ENCODE measurements at places on chromosomes 16 and 17. TPM values are rescaled to one million over a fixed set of nuclear protein-coding genes. Genes with fewer than 3 reads are reported as not detected.

KRTAP4-9 gene
- total RNA-seq: not detected

DNA sequence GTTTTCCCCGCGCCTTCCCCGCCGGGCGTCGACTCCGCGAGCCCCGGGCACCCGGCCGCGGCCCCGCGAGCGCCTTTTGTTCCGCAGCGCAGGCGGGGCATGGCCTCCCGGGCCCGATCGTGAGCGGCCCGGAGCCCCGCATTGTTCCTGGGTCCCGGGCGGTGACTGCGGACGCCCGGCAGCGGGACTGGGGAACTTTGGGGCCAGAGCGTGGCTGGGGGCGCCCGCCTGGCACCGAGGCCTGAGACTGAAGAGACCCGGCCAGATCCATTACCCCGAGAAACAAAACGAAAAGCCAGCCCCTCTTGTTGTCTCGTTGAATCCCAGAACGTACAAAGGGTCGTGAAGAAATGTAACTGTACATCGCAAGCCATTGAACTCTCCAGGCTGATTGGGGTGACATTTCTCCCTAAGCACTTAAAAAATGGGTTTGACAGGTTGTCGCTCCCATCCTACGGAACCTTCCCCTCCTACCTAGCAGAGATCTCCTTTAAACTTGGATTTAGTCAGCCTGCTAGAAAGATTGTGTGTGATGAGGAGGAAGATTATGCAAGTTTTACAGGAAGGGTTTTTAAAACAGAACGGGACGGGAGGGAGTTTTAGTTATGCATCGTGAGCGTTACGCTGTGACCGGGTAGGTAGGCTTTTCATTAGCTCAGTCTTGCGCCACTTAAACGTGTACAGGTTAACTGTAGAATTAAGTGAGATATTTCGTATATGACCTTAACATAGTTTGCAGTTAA, 825 bp downstream of the METTL9 start:
- DNase-seq: peak; percentile 33
- no peaks in the 10 kb centered on the region for H3K36me3 ChIP-seq
- peak overlapping the region; percentile 94 for H3K4me3 ChIP-seq
- H3K27ac ChIP-seq: no peak overlapping the region
- H3K27me3 ChIP-seq: no peaks in the 10 kb centered on the region

GRCh38 chr16:49356728-49357488, 16.7 kb upstream of the C16orf78 start:
- no peaks in the 10 kb centered on the region for H3K36me3 ChIP-seq
- no peaks in the 10 kb centered on the region for H3K4me1 ChIP-seq
- no peak overlapping the region for H3K4me3 ChIP-seq
- no peaks in the 10 kb centered on the region for H3K27me3 ChIP-seq
- no peak overlapping the region for H3K27ac ChIP-seq
- DNase-seq: no peak

MYH3 gene
- total RNA-seq: 1.9 TPM

DNA sequence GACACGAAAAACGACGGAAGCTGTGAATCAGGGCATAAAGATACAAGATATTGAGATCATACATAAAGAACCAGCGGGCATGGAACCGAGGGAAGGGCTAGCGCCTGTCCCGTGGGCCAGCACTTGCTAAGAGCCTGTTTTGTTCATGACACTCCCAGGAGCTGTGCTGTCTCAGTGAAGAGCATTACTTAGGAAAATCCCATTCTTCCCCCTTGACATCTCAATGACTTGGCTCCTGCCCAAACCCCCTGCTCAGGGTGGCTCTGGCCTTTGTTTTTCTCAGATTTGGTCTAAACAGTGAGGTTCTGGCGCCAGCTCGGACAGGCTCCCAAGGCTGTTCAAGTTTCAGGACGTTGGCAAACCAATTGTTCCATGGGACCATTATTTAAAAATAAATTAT, 79.1 kb upstream of the SEC14L1 start:
- H3K4me3 ChIP-seq: no peak overlapping the region
- no peak for DNase-seq
- peaks cover 3% of the 10 kb centered on the region for H3K4me1 ChIP-seq
- no peak overlapping the region for H3K27ac ChIP-seq
- H3K36me3 ChIP-seq: no peaks in the 10 kb centered on the region

- no peak overlapping the region for H3K27ac ChIP-seq
- no peak overlapping the region for H3K4me3 ChIP-seq
- DNase-seq: peak; percentile 91
- no peaks in the 10 kb centered on the region for H3K36me3 ChIP-seq
- no peaks in the 10 kb centered on the region for H3K27me3 ChIP-seq
Observed at GRCh38 chr16:58494981-58495520, 4.9 kb upstream of the NDRG4 start.

CDH8 gene
- 7.4 TPM for total RNA-seq

GRCh38 chr16:54568906-54569807, 282.6 kb upstream of the IRX3 start:
- no peaks in the 10 kb centered on the region for H3K27me3 ChIP-seq
- H3K27ac ChIP-seq: no peak overlapping the region
- H3K36me3 ChIP-seq: no peaks in the 10 kb centered on the region
- H3K4me3 ChIP-seq: no peak overlapping the region
- no peaks in the 10 kb centered on the region for H3K4me1 ChIP-seq

- H3K36me3 ChIP-seq: peaks cover 2% of the 10 kb centered on the region
- peak; percentile 55 for DNase-seq
- no peaks in the 10 kb centered on the region for H3K27me3 ChIP-seq
- H3K27ac ChIP-seq: no peak overlapping the region
Observed at GRCh38 chr17:27354051-27354490, 60.2 kb downstream of the WSB1 start.

GRCh38 chr16:57072616-57073275, 19.6 kb upstream of the CPNE2 start:
- no peaks in the 10 kb centered on the region for H3K36me3 ChIP-seq
- DNase-seq: no peak
- H3K27me3 ChIP-seq: no peaks in the 10 kb centered on the region
- no peak overlapping the region for H3K27ac ChIP-seq
- no peaks in the 10 kb centered on the region for H3K4me1 ChIP-seq

DNA sequence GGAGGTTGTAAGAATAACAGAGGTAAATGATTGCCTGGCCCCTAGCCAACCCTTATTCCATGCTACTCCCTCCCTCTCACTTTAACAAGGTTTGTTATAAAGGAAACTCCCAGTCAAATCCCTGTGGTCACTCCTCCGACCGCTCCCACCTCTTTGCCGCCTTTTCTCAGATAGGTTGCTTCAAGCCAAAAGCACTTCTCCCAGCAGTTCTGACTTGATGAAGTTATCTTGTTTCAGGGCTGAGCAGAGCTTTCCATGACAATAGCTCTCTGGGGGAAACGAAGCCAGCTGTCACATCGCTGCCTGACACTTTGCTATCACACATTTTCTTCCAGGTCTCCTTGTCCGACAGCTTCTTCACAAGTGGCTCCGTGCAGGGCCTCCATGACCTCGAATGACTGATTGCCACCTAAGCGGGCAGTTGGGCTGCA, 278.6 kb downstream of the HAPSTR1 start:
- H3K27ac ChIP-seq: no peak overlapping the region
- DNase-seq: no peak
- no peak overlapping the region for H3K4me3 ChIP-seq
- H3K36me3 ChIP-seq: no peaks in the 10 kb centered on the region
- no peaks in the 10 kb centered on the region for H3K27me3 ChIP-seq
